ENCODE measurements at places on chromosomes 1 and 21. TPM values are rescaled to one million over a fixed set of nuclear protein-coding genes. Genes with fewer than 3 reads are reported as not detected.
A peak's percentile ranks its signal among the peaks of the same experiment; 100 is the strongest.

TLCD4 gene
- total RNA-seq: 0.10 TPM

ZBTB7B gene
- 26.2 TPM for total RNA-seq

S100A7A gene
- total RNA-seq: not detected

CR1 gene
- not detected for total RNA-seq

NPHS2 gene
- not detected for total RNA-seq

VCAM1 gene
- not detected for total RNA-seq

SELENBP1 gene
- 1.6 TPM for total RNA-seq

GRCh38 chr1:44321466-44321865 is 33.6 kb downstream of the ERI3 start:
- DNase-seq: no peak

DNA sequence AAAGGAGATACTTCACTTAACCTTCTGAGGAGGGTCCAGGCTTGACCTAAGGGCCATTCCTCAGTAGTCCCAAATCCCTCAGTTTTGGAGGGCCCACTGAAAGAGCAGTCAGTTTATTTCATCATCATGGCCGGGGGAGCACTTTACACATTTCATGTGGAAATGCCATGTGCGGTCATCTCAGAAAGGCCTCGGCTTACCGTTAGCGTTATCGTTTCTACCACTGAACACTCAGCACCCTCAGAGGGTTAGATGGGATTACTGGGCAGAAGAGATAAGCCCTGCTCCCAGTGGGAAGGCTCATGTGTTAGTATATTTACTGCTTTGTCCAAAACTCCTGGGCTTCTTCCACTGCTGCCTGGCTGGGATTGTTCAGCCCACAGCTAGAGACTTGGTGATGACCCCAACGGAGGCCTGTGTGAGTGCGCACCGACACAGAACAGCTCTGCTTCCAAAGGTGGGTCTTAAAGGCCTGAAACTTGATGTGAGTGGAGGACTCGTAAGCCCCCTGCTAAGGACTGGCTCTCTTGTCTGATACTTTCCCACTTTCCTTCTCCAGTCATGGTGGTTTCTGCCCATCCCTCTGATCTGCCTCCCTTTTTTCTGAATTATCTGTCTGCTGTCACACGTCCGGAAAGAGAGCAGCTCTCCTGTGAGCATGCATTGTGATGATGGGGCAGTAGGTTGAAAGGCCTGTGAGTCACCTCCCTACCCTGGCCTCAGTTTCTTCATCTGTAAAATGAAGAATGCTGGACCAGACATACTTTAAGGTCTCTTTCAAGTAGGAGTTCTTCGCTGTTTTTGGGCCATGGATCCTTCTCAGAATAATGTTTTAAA is 284.5 kb downstream of the ASTN1 start:
- no peak for DNase-seq

DNA sequence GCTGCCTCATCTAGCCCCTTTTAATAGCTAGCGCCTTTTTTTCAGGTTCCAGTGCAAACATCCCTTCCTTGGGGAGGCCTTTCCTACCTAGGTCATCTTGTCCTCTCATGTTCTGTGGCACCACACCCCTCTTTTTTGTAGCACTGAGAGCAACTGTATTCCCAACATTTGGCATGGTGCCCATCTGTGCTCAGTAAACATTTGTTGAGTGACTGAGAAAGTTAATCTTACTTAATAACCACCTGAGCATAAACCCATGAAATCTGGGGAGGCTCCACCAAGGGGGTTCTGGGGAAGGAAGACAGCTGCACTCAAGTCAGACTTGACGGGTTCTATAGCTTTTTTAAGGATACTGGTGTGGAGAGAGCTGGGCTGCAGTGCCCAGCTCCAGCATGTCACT is 90.0 kb downstream of the NOS1AP start:
- DNase-seq: no peak

- DNase-seq: no peak
These were observed 123.1 kb upstream of the ADAR start for GRCh38 chr1:154730986-154731489.

- no peak for DNase-seq
These were observed 34.0 kb downstream of the FLVCR1 start for GRCh38 chr1:212892108-212892507.

GRCh38 chr1:151680826-151681225 is 35.8 kb downstream of the CELF3 start:
- peak; percentile 76 for DNase-seq

GRCh38 chr1:227920896-227921295 is 26.8 kb downstream of the WNT9A start:
- DNase-seq: no peak

GRCh38 chr1:56355422-56355821 is 223.9 kb downstream of the PLPP3 start:
- DNase-seq: no peak

DNA sequence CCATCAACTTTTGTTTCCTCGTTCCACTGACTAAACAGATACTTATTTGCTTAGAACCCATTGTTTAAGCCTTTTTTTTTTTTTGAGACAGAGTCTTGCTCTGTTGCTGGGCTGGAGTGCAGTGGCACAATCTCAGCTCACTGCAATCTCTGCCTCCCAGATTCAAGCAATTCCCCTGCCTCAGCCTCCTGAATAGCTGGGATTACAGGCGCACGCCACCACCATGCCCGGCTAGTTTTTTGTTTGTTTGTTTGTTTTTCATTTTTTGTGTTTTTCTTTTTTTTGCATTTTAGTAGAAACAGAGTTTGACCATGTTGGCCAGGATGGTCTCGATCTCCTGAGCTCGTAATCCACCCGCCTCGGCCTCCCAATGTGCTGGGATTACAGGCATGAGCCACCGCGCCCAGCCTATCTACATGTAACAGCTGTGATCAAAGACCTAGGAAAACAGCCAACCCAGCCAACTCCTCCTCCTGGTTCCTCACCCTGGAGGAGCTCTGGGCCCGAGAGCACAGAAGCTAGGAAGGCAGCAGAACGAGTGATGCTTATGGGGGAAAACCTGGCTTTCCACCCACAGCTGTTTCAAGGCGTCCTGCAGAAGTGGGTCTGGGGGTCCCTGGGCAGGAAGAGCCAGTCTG is 32.9 kb downstream of the KCNN3 start:
- DNase-seq: no peak

GRCh38 chr1:68132426-68133130 is 82.2 kb upstream of the DIRAS3 start:
- no peak for DNase-seq

DNA sequence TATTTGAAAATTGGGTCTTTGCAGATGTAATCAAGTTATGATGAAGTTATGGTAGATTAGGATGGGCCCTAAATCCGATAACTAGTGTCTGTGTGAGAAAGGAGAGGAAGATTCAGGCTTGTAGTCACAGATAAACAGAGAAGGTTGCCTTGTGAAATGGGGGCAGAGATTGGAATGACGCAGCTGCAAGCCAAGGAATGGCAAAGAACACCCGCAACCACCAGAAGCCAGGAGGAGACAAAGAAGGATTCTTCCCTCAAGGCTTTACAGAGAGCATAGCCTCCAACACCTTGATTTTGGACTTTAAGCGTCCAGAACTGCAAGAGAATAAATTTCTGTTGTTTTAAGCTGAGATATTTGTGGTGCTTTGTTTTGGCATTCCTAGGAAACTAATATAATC is 35.4 kb upstream of the COL24A1 start:
- no peak for DNase-seq

DNA sequence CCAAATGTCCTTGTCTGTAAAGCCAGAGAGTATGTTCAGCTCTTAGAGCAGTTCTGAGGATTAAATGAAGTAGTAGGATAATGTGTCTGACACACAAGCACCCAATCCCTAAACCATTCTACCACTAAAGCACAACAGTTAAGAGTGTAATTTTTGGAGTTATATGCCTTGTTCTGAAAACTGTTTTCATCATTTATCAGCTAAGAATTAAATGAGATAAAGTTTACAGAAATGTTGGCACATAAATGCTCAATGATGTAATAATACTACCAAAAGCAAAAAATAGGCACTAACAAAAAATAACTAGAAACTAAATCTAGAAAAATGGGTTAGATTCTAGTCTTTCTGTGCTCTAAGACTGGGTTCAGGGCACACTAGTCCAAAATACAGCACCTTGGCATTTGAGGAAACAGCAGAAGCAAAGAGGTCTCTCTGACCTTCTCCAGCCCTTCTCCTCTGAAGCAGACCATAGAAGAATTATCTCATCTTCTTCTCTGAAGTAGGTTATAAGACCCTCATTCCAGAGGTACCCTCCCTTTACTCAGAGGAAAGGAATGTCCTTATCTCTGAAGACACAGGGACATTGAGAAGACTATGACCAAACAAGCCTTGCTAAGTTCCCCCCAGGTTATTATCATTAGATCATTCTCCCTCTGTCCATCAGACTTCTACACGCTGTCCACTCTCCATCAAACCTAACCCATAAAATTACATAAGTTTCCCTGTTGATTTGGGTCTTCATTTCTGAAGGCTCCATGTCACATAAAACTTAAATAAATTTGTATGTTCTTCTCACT is 20.6 kb downstream of the ABL2 start:
- DNase-seq: no peak

DNA sequence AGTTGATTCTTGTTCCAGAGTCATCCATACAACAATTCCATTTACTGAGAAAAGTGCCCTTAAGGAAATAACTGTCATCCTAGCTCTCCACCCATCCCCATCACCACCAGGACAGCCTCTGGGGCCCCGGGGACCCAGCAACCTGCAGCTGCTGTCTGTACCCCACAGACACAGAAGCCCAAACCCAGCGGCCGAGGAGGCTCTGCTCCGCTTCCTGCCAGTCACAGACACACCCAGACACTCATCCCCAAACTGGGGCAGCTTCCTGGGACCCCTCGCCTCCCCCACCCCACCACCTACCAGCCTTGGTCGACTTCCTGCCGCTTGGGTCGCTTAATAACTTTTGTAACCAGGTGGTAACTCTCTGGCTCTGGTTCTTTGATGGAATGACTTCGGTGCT is 121.6 kb upstream of the SLC25A33 start:
- DNase-seq: no peak

DNA sequence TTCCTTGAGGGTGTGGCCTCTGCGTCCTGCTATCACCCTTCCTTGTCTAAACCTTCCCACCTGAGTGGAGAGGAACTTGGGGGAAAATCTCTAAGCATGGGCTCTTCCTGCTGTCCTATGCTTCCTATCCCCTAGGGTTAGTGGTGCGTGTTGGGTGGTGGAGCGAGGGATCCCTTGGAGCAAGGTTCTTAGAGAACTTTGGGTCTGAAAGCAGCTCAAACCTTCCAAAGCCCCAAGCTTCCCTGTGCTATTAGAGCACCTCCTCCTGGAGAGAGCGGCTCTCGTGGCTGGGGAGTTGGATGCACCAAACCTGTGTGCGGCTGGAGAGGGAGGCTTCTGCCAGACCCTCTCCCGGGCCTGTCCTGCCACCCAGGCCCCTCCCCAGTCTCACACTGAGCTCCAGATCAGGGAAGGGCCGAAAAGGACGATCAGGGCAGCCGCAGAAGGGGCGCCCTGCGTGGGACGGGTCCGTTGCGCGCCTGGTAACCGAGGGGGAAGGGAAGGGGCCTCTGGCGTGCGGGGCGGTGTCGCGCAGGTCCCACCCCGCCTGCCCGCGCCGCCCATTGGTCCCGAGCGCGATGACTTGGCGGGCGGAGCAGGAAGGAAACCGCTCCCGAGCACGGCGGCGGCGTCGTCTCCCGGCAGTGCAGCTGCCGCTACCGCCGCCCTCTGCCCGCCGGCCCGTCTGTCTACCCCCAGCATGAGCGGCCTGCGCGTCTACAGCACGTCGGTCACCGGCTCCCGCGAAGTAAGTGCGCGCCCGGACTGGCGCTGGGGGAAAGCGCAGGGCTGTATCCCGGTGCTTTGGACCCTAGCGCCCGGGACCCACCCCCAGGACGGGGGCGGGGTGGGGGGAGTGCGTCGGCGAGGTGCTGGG is at the start of gene SH3BGRL3:
Gene SH3BGRL3, plus strand, starts transcription at position 631 of the 877 bp plus-strand sequence. Its CDS starts 70 bp downstream, at position 701.
- peak; percentile 67 for DNase-seq

DNA sequence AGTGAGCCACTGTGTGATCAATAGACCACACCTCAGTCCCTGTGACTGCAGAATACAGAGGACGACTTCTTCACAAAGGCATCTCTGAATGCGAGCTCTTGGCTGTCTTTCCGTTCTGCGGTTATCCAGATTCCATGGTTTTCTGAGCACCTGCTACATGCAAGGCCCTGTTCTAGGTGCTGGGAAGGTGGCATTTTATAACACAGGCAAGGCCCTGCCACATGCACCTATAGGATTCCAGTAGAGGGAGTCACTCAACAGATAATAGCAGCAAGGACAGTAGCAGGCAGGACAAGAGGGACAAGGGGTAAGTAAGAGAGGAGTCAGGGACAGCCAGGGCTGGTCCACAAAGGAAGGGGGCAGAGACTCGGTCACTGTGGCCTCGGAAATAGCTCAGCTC is 9.0 kb downstream of the URB1 start:
- no peak for DNase-seq

- DNase-seq: peak; percentile 93
These were observed 544.8 kb upstream of the CAMK1G start for GRCh38 chr1:209038735-209039134.
